Activated T-cell treated with anti-CD3 and anti-CD28 coated beads for 4 hours (primary cell): ENCODE measurements at places on chromosomes 7 and 10.

- no peak for DNase-seq
These were observed 8.8 kb downstream of the ADAP1 start for GRCh38 chr7:945556-946255.

GRCh38 chr7:102294589-102294988, 7.9 kb downstream of the SH2B2 start:
- DNase-seq = no peak

DNA sequence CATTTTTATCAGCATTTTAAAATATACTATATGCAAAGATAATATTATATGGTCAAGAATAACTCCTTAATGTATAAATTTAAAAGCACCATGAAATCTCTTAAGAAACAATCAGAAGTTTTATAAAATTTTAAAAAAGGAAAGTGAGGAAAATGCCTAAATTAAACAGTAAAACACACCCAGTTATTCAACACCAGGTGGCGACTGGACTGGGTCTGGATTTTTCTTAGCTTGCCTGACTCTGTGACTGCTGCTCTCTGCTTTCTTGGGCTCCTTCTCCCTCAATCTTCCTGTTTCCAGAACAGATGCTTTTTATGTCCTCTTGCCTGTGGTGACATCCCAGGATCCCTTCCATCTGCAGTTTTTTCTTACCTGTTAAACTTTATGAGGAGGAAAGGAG, 200.3 kb downstream of the BICC1 start:
- DNase-seq = no peak

DNA sequence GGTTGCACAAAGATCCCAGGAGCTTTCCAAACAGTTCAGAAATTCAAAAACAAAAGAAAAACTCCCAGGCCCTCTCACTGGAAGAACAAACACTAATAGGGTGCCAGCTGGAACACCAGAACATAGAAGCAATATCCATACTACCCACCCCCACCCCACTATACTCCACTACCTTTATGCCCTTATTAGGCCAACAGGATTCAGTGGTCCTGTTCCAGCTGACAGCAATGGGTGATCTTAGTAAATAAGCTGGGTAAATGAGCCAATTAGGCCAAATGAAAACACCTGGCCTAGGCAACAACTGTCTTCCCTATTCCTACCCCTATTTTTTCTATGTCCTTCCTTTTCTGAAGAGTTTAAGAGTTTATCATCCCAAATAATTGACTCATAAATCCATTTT, 11.7 kb downstream of the NOC3L start:
- no peak for DNase-seq

GRCh38 chr10:70622981-70623844, 20.7 kb upstream of the PRF1 start:
- no peak for DNase-seq

DNA sequence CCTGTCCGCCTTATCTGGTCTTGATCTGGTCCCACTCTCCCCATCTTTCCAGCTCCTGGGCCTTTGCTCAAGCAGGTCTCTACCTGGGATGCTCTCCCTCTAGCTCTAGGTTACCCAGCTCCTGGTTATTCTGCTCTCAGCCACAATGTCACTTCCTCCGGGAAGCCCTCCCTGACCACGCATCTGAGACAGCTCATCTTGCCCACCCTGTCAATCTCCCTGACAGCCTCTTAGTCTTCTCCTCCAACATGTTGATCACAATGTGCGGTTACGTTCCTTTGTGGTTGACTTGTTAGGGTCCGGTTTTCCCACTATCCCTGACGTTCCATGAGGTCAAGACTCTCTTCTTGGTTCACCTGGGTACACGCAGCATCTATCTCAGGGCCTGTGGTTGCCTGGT, 55.6 kb downstream of the GOLGA7B start:
- DNase-seq = no peak

DNA sequence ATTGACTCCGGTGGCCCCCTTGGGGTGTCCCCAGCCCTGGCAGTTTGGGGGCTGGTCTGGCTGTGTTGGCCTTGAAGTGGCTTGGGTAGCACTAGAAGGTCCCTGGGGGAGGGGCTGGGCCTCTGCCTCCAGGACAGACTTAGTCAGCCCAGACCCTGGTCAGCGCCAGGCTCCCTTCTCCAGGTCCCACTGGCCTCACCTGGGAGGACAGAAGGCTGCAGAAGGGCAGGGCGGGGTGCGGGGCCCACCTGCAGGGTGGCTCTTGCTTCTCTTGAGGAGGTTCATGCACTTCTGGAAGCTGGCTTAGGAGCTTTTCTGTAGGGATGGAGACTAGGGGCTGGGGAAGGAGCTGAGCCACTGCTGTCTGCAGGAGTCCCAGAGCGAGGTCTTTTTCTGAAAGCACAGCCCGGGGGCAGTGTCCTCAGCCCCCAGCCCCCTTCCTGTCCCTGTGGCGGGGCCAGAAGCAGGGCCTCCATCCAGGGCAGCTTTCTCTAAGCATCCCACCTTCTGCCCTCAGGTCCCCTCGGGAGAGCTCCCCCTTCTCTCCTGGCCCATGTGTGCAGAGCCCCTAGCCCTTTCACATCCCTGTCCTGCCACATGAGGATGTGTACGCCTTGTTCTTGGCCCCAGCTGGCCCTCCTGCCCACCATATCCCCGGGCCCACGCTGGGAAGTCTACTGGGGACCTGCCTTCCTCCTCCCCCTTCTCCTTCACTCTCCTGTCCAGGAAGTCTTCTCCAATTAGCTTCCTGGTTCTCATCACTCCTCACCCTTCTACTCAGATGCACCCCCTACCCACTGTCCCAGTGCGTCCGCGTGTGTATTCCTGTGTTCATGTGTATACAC, 11.0 kb downstream of the TBATA start:
- no peak for DNase-seq

DNA sequence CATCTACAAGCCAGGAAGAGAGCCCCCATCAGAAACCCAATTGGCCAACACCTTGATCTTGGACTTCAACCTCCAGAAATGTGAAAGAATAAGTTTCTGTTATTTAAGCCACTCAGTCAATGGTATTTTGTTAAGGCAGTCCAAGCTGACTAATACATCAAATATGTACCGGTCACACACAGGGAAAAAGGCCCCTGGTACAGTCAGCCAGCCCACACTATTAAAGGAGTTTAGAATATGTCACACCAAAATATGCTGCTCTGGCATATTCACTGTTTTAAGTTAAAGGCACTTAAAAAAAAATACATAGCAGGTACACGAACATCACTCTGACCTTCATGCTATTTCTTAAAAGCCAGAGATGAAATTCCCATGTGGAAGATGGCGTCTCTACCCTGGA, 15.2 kb upstream of the CDCA7L start:
- DNase-seq = no peak

DNA sequence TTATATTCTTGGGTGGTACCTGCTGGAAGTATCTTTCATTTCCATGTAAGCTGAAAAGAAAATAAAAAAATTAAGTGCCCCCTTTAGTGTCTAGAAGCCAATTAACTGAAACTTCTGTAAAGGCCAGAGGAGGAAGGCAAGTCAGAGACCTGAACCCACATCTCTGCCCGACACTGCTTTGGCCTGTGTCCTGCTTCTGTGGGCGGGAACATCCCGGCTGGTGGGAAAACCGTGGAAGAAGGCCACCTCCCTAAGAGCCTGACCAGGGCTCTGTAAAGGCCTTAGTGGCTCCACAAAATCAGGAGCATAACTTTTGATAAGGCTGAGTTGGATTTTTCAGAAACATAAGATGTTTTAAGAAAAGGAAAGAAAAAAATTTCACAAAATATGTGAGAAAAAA, 9.4 kb downstream of the CPXM2 start:
- no peak for DNase-seq

GRCh38 chr10:1978584-1978983, 241.3 kb upstream of the ADARB2 start:
- no peak for DNase-seq

GRCh38 chr7:135718794-135719437, 9.1 kb downstream of the SLC13A4 start:
- no peak for DNase-seq

- DNase-seq = no peak
These were observed 103.3 kb downstream of the GPAM start for GRCh38 chr10:112080231-112080630.

GRCh38 chr10:127194599-127194998, 1.8 kb downstream of the INSYN2A start:
- DNase-seq = no peak

- DNase-seq = no peak
These were observed 257.9 kb downstream of the PRPF18 start for GRCh38 chr10:13844651-13845050.

- no peak for DNase-seq
These were observed 43.1 kb downstream of the ZEB1 start for GRCh38 chr10:31362023-31362641.

DNA sequence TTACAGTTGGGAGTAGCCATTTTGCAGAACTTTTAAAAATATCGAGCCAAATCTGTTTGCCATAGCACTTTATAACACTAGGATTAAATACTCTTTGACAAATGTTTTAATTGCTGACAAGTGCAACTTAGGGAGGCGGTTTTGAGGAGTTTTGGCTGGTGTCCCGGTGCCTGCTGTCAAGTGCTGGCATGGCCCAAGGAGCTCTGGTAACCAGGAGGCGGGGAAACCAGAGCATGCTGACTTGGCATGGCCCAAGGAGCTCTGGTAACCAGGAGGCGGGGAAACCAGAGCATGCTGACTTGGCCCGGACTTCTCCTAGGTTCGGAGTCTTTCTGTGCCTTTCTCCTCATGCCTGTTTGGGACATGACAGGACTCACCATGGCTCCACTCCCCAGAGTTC, 30.8 kb upstream of the ZNF32 start:
- DNase-seq = no peak

- DNase-seq = no peak
These were observed 11.3 kb downstream of the GPRIN2 start for GRCh38 chr10:46544989-46545791.

- DNase-seq = no peak
These were observed 167.6 kb downstream of the ZNF365 start for GRCh38 chr10:62541811-62542210.

DNA sequence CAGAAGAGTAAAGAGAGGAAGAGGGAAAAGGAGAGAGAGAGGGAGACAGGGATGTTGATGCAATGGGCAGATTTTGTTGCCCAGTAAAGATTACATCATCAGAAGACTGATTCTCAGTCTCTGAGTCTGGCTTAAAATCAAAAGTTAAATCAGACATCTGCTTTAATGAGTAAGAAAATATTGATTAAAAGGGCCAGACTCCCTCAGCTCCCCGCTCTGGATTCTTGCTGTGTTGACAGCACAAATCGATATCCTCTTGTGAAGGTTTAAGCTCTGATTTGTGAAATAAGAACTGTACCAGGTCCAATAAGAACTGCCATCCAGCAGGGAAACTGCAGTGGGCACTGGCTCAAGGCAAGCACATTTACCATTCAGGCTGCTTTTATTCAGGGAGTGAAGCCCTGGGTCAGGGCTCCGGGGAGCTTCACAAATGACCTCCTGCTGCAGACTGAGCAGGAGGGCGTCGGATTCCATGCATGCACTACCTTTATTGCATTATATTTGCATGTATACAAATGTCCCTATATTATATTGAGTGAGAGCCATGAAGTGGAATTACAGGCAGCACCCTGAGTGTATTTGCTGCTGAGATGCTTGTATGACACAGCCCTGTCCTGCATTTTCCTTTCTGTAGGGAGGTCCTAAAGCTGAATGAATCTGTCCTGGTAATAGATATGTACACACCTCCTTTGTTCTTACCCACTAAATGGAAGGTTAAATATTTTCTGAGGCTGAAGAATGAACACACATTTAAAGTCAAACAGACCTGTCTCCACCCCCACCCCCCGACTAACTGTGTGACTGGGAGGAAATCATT, 401.5 kb downstream of the REEP3 start:
- DNase-seq = no peak

GRCh38 chr10:128130051-128130450, 3.8 kb upstream of the MKI67 start:
- no peak for DNase-seq

GRCh38 chr10:86636311-86636710, 18.0 kb upstream of the OPN4 start:
- DNase-seq = no peak

GRCh38 chr10:105807935-105808587, 1167.0 kb downstream of the SORCS3 start:
- DNase-seq = no peak

DNA sequence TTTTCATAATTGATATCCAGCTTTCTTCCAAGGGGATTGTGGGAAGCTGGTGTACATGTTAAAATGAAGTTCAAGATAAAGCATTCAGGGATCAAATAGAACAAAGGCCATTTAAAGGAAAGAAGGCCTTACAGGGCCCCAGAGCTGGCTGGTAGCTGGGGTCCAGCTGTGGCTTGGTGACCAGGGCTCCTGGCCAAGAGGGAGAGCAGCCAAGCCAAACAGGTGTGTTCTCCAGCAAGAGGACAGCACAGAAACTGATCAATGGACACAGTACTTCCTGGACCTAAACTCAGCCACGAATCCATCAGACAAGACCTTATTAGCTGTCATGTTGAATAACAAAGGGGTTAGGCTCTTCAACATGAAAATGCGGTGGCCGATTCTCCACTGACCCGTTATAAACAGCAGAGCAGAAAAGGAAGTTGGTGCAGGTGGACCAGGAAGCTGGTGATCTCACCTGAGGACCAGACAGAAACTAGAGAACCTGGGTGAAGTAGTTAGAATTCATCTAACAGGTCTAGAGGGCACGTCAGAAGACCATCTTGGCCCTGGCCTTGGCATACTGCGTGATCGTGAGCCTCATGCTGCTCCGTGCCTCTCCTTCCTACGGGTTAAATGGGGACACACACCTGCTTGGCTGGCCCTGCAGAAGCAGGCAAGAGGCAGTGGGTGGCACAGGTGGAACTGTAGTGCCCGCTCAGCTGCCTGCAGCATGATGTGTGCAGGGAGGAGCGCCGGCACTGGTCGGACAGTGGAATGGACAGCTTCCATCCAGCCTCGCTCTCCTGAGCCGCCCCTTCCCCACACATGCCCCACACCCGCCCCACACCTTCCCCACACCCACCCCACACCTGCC, 53.8 kb downstream of the PARP12 start:
- DNase-seq = no peak

- DNase-seq = no peak
These were observed 115.2 kb downstream of the SORBS1 start for GRCh38 chr10:95445837-95446486.

DNA sequence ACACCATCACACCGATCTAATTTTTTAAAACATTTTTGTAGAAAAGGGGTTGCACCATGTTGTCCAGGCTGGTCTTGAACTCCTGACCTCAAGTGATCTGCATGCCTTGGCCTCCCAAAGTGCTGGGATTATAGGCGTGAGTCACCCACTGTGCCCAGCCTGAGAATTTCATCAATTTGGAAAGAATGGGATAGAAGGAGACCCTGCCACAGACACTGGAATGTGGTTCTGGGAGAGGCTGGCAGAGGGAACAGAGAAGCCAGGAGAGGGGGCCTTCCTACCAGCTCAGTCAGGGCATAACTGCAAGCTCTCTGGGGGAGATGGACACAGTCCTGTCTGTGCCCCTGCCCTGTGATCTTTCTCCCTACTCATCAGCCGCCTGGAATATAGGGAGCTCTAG, 42.1 kb upstream of the MKRN1 start:
- DNase-seq = no peak

- DNase-seq = no peak
These were observed 19.1 kb downstream of the TSPAN14 start for GRCh38 chr10:80473096-80473657.

DNA sequence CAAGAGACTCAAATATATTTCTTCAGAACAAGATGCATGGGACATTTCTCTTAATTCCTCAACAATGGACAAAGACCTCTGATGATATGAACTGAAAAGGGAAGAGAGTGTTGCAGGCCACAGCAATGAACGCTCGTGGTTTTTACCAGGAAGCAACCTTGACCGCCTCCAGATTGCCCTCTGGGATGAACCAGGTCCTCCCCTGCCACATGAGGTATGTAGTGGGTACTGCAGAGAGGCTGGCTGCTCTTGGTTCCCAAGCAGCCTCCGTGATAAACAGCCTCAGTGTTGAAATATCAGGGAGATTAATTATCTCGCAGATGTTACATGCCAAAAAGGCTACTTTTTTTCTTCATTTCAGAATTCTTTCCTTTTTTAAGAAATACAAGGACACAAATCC, 338.8 kb downstream of the ELMO1 start:
- no peak for DNase-seq
